ENCODE measurements at places on chromosomes 7 and 10.

- no peak for DNase-seq
These were observed 77.4 kb downstream of the CACNB2 start for GRCh38 chr10:18217577-18217976.

DNA sequence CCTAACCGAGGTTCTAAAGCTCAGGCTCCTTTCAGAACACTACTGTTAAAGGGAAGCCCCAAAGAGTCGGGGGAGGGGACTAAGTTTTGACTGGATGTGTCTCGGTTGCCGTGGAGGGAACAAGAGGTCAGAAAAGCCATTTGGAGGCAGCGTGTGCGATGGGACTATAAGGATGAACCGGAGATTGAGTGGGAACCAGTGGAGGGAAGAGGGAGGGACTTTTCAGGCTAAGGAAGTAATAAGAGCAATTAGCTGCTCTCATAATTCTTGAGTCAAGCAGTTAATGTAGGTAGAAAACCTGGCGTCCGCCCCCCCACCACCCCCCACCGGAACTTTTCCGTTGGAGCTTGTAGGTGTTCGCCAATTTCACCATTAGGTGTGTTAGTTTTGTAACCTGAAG is 491 bp upstream of the AKAP9 start:
- no peak for DNase-seq

DNA sequence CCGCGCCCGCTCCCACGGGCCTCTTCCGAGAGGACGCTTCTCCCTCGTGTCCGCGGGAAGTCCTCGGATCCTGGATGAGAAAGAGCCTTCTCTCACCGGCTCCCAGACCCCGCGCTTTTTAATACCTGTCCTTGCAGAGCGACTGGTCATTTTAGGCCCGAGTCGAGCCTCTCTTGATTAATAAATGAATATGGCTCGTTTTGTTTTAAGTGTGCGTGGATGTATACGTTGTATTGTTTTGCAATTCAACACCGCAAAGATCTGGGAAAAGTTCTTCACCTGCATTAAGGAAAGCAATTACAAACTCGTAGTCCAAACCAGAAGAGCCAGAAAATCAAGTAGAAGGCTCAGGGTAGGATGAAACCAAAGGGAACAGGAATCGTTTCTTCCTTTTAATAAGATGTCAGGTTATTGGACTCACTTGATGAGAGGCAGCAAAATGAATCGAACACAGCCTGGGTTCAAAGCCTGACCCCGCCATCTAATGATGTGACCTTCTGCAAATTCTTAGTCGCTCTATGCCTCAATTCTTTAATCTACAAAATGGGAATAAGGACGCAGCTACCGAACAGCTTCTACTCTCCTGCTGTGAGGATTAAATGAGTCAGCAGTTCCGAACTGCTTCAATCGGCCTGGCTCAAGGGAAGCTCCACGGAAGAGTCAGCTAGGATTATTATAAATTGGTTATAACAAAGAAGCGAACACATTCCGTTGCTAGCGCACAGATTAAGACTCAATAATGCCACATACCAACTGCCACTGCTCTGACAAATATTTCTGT is 277.8 kb upstream of the NEBL start:
- DNase-seq, result no peak

DNA sequence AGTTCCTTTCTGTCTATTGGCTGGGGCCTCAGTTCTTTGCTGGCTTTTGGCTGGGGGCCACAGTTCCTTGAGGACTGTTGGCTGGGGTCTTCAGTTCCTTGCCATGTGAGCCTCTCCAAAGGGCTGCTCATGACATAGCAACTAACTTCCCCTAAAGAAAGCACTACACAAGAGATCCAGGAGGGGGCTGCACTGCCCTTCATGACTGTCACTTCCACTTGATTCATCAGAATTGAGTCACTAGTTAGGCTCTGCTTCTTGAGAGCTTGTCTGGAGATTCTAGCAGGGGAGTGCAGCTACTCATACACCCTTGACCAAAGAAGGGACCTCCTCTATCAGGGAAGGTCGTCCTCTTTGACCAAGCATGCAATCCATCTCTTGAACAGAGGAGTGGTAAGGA is 38.0 kb upstream of the MKX start:
- DNase-seq, result no peak

GRCh38 chr7:68783684-68784083 is 814.6 kb upstream of the AUTS2 start:
- DNase-seq, result no peak

- no peak for DNase-seq
These were observed 133.2 kb upstream of the TBX20 start for GRCh38 chr7:35386816-35387706.

DNA sequence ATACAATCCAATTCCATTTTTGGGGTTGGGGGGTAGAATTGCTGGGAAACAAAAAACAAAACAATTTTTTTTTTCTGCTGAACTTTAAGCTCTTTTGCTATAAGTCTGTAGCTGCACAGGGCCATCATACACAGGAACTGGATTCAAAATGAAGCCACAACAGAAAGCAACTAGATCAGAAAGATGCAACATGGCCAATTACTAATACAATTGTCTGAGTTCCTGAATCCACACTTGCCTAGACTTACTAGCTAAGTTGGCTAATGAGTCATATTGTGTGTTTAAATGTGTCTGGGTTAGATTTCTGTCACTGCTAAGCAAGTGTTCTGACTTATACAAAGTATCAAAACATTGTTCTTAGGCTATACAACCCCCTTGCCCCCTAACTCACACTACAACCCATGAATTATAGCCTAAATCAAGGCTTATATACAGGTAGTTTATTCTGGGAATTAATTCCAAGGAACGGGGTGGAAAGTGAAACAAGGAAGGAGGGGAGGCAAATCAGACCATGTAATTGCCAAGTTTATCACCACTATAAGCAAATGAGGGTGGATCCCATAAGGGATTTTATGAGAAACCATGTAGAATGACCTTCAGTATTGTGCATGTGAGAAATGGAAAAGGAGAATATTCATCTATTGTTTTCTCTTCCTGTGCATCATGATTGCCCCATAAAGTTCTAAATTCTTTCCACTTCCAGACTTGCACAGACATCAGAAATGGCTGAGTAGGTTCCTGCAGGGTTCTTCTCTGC is 337.9 kb upstream of the SORCS1 start:
- no peak for DNase-seq

GRCh38 chr7:19508821-19509220 is 200.0 kb downstream of the POLR1F start:
- no peak for DNase-seq

DNA sequence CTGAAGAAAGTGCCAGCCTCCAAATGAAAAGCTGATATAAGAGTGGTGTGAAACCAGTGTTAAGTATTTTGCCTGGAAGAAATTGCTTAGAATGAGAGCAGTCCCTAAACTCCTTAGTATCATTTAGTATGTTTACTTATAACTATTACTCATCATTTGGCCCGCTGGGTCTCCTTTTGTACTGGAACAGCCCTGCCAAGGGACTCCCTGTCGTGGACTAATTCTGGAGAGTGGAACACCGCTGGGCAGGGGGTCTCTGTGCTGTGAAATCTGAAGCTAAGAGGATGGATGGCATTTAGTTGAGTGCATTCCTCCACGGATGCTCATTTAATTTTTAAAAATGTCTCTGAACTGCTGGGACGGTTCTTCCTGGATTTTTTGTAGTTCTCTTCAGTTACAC is 889.9 kb upstream of the C7orf33 start:
- DNase-seq, result no peak

GRCh38 chr7:121313793-121314676 is 14.8 kb upstream of the WNT16 start:
- DNase-seq, result no peak

DNA sequence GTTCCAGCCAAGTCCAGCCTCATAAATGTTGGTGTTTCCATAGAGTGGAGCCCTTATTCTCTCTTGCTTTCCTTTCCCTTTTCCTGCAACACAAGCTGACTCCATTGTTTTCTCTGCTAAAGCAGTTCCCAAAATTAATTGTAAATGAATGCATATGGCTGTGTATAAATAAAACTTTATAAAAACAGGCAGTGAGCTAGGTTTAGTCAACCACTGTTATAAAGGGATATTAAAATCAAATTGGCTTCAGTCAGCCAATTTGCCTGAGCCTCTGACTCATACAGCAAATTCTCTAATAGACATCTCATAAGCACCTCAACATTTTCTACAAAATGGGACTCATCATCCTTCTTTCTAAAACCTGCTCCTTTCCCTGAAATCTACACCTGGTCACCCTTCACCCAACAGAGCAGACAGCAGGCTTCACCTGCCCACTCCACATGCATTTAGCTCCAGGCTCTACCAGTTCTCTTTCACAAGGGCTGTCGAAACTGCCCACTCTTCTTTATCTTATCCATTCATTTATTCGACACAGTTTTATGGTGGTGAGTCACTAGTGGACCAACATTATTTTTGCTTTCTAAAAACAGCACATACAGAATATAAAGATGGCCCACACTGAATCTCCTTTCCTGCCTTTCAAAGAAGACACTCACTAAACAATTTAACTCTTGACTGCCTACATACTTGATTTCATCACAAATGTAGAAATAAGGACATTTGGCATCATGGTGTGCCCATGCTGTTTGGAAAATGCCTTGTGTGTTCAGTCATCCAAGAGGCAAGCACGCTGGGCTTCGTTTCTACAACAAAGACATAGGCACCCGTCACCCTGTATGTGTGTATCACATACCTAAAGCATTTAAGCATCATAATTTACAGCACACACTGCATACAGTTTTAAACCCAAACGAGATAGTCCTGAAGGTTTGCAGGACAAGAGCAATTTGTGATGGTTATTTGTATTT is 74.6 kb upstream of the C7orf33 start:
- DNase-seq, result no peak

- DNase-seq, result no peak
These were observed 15.1 kb upstream of the CDH23 start for GRCh38 chr10:71381611-71382010.

- no peak for DNase-seq
These were observed 30.5 kb upstream of the ZNF273 start for GRCh38 chr7:64872351-64873154.

DNA sequence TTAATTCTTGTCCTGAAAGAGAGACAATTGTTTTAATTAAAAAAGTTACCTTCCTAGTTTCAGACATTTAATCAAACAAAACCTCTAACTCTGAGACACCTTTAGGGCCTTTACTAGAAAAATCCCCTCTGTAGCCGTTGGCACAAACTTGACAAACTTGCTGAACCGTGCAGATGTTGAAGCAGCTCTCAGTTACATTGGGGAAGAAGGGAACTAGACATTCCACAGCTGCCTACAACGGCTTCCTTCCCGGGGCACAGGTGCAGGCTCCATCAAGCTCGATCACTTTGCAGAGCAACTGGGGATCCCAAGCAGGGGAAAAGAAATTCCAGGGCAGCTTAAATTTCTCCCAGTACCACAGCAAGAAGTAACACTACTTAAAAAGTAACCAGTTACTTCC is 141.3 kb downstream of the SKAP2 start:
- no peak for DNase-seq

GRCh38 chr10:48480397-48481374 is 124.2 kb downstream of the ARHGAP22 start:
- DNase-seq, result no peak

GRCh38 chr7:2129323-2130095 is 103.2 kb downstream of the MAD1L1 start:
- DNase-seq, result no peak

- DNase-seq, result no peak
These were observed 128.4 kb downstream of the WNT2 start for GRCh38 chr7:117194445-117194844.

Measured in stimulated activated CD4-positive, alpha-beta T cell treated with anti-CD3 and anti-CD28 coated beads, Interleukin-1b, Interleukin-23, amount 100 ng/mL, for 1 hour (primary cell).